ENCODE measurements at places on chromosomes 12 and 14.

GRCh38 chr12:21500786-21501257 is 613 bp downstream of the RECQL start:
- DNase-seq: no peak

- no peak for DNase-seq
Observed at GRCh38 chr12:116233669-116234068, 43.8 kb downstream of the MED13L start.

DNA sequence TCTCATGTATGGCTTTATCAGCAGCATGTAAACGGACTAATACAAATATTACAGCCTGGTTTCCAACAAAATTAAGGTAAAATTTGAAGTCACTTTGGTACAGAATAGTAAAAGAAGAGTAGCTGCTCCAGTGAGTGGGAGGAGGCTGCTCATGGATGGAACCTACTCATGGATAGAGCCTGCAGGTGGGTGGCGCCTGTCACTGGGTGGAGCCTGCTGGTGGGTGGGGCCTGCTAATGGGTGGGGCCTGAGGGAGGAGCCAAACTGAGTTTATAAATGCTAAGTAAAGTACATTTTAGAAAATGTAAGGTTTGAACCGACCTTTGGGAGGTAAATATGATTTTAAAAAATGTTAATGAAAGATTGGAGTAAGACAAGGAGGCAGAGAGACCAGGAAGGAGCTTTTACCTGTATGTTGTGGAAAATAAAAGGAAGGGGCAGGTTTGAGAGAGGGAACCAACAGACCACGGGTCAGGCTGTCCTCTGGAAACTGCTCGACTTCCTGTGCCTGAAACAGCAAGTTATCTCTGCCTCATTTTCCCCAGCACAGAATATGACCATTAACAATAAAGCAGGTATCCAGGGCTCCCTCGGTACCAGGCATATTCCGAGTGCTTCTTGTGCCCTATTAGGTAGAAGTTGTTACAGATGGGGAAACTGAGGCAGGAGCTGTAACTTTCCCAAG is 55.9 kb upstream of the SEL1L start:
- DNase-seq: no peak

DNA sequence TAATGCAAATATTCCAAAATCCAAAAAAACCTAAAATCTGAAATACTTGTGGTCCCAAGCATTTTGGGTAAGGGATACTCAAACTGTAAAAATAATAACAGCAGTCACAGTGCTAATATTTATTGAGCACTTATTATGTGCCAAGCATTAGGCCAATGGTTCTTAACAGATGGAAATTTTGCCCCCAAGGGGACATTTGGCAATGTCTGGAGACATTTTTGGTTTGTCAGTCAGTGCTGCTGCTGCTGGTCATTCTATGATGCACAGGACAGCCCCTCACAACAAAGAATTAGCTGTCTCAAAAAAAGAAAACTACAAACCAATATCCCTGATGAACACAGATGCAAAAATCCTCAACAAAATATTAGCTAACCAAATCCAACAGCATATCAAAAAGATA is 5.8 kb downstream of the NDUFA12 start:
- DNase-seq: no peak

DNA sequence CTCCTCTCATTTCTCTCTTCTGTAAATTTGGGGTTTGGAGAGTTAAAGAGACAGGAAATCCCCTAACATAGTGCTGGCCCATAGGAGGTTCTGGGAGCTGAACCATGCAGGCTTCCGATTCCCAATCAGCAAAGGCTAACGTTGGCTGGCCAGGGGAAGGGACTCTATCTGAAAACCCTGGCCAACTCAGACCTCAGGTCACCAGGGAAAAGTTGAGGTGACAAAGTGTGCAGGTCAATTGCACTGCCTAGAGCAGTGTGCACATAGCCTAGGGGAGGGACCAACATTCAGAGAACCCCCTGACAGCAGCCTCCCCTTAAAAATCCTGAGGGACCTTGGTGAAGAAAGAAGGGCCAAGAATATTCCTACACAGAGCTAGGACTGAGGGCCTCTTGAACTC is 38.9 kb downstream of the TTC7B start:
- no peak for DNase-seq

DNA sequence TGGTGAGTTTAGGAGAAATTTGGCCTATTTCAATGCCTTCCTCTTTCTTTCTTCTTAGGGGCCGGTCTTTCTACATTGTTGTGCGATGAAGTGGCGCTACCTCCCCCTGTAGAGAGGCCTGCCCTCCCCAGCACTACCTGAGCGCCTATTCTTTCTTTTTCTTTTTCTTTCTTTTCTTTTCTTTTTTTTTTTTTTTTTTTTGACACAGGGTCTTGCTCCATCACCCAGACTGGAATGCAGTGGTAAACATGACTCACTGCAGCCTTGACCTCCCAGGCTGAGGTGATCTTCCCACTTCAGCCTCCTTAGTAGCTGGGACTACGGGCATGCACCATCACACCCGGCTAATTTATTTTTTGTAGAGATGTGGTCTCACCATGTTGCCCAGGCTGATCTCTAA is 136.1 kb upstream of the MAX start:
- no peak for DNase-seq

DNA sequence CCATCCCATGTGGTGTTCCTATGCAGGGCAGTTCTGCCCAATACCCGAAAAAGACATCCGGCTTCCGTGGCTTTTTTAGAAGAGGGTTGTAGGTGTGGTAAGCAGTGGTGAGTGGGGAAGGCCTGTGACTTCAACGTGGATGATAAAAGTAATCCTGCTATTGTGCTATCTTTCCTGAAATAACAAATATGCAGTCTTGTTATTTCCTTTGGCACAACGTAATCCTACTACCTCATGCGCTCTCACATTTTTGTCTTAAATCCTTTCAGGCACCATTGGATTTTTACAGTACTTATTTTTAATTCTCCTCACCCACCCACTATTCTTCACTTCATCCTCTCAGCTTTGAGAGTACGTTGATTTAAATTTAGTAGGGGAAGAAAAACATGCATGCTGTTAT is 96.8 kb downstream of the IPO8 start:
- no peak for DNase-seq

GRCh38 chr14:20934148-20934762 is 21.0 kb upstream of the RNASE2 start:
- DNase-seq: no peak

- DNase-seq: no peak
Observed at GRCh38 chr12:62813031-62813829, 121.7 kb downstream of the PPM1H start.

DNA sequence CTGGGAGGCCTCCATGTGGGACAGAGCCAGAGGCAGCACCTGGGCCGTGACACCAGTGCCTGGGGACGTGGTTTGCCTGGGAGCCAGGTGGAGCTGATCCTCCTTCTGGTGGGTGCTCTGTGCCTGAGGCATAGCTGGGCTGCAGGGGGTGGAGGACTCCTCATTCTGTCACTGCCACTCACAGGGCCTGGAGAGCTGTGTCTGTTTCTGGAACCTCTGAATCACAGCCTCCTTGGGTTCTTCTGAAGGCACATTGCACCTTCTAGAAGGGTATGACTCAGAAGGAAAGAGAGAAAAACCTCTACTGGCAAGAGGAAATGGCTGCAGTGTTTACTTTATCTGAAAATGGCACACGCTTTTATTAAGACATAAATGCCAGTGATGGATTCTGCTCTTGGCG is 659.8 kb downstream of the VRK1 start:
- peak; percentile 44 for DNase-seq

DNA sequence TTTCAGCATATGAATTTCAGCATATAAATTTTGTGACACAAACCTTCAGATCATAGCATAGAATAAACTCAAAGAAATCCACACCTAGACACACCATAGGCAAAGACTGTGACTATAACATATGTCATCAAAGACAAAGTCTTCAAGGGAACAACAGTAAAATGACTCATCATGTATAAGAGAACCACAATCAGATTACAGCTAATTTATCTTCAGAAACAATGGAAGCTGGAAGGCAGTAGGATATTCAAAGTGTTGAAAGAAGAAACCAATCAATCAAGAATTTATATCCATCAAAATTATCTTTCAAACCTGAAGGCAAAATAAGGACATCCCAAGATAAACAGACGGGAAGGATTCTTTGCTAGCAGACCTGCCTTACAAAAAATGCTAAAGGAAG is 29.0 kb downstream of the DLK1 start:
- no peak for DNase-seq

GRCh38 chr12:82867762-82868500 is 181.2 kb downstream of the TMTC2 start:
- no peak for DNase-seq

All from stimulated activated CD8-positive, alpha-beta memory T cell treated with anti-CD3 and anti-CD28 coated beads, Interleukin-7, amount 100 ng/mL, for 1 hour (primary cell).